Gastroesophageal sphincter (tissue), 4 donors: ENCODE measurements at places on chromosomes 7 and 10.
A peak's percentile ranks its signal among the peaks of the same experiment; 100 is the strongest.

- ATAC-seq: peak; percentile 61
These were observed 589 bp downstream of the LDB1 start for GRCh38 chr10:102119417-102120141.

DNA sequence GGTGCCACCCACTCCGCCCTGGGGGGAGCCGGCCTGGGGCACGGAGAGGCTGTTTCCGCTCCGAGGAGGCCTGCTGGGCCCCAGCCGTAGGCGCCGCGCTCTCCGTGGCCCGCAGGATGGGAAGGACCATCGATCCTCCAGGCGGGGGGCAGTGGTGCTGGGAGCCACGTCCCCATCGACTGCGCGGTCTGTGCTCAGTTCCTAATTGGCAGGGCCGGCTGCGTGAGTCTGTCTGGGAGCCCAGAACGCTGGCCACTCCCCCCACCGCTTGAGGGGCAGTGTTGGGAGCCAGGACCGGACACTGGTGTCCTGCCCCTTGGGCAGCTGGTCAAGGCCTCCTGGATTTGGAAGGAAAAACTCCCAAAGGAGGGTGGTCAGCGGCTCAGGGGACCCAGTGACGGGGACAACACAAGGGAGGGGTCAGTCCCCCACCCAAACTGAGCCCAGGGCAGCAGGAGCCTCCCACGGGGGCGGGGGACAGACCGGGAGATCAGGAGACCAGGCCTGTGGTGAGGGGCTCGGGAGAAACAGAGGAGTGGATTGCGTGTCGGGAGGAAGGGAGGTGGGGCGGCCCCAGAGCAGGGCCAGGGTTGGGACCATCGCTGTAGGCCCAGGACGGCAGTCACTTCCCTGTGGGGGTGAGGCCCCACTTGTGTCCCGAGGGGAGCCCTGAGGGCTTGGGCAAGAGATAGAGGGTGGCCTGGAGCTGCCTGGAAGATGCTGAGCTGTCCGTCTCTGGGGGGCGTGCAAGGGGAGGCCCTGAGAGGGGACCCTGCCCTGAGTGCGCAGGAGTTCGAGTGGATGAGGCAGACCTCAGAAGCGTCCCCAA is 89.0 kb downstream of the UNCX start:
- no peak for ATAC-seq

DNA sequence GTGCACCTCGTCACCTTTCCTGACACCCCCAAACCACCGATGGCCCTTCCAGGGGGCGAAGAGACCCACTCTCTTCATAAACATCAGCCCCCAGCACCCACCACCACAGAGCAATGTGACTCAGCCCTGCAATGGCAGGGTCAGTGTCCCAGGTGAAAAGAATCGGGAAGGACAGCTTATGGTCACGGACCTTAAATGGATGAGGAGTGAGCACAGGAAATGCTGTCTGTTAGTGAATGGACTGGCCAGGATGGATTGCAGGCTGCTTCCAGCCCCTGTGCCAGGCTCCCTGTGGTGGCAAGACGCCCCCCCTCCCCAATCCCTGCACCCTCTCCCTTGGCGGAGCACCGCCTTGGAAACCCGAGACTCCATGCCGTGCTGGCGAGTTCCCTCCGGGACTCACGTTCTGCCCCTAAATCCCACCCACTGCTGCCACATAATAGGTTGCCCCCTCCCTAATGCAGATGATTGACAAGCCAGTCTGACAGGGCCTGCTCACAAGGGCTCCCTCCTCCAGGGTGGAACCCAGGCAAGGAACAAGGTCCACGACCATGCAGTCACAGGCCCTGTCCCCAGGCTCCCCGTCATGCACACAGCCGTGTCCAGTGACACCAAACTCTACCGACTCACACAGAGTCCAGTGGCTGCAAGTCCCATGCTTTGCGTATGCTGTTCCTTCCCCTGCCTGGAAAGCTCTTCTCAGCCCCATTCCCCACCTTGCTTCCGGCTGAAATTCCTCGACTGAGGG is 7.3 kb downstream of the ASB13 start:
- no peak for ATAC-seq

GRCh38 chr10:76975126-76975525 is 662.5 kb downstream of the KCNMA1 start:
- ATAC-seq: no peak

DNA sequence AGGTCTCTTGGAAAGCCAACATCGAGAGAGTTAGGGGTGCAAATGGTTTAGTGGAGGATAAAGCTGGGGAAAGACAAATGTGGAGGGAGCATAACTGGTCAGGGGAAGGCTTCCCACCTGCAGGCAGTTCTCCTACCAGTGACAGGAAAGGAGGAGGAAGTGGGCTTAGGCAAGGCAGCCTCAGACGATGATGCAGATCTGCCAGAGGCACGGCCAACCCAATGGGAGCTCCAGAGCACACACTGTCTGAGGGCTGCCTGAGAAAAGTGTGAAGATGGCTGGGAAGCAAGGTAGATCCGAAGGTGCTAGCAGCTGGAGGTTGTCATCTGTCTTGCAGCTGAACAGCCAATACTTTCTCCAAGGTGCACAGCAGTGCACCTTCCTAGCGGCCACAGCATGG is 178.8 kb downstream of the C7orf25 start:
- peak; percentile 24 for ATAC-seq

GRCh38 chr10:132368391-132368790 is 28.6 kb upstream of the PWWP2B start:
- ATAC-seq: no peak

GRCh38 chr7:25952261-25953057 is 199.5 kb upstream of the NFE2L3 start:
- ATAC-seq: no peak

DNA sequence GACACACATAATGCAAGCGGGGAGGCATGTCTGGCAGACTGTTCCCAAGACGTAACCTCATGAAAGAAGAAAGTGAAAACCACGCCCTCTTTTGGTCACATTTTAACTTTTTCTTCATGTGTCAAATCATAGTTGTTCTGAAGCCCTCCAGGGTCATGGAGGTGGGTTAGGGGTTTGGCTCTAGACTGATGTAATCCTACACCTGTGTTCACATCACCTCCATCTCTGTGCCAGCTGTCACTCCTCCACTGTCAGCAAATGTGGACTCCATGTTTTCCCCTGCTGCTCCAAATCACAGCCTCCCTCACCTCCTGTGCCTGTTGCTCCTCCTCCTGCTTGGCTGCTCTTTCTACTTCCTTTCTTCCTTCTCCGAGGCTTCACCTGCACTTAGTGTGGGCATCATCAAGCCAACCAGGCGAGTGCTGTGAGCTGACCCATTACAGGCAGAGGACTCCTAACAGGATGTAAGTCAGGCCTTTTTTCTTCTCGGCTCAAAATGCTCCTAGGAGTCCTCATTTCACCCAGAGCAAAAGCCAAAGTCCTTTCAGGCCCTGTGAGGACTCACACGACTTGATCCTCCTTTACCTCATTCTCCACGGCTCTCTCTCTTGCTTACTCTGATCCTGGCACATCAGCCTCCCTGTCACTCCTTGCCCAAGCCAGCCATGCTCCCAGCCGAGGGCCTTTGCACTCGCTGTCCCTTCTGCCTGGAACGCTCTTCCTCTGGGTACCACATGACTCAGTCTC is 66.4 kb upstream of the IFRD1 start:
- ATAC-seq: no peak

- ATAC-seq: no peak
These were observed 442.0 kb downstream of the MDFIC start for GRCh38 chr7:115363916-115364315.

- ATAC-seq: no peak
These were observed 4.2 kb upstream of the HOXA13 start for GRCh38 chr7:27203964-27204594.

GRCh38 chr10:42991442-42992098 is 85.3 kb upstream of the RET start:
- no peak for ATAC-seq
